GM19239 (cell line): ENCODE measurements at places on chromosomes 7 and 10.

- DNase-seq: no peak
These were observed 115.1 kb downstream of the GALNT11 start for GRCh38 chr7:152140560-152140959.

- no peak for DNase-seq
These were observed 25.0 kb downstream of the ABLIM1 start for GRCh38 chr10:114632869-114633715.

GRCh38 chr10:71483135-71483534, 86.4 kb downstream of the CDH23 start:
- no peak for DNase-seq

DNA sequence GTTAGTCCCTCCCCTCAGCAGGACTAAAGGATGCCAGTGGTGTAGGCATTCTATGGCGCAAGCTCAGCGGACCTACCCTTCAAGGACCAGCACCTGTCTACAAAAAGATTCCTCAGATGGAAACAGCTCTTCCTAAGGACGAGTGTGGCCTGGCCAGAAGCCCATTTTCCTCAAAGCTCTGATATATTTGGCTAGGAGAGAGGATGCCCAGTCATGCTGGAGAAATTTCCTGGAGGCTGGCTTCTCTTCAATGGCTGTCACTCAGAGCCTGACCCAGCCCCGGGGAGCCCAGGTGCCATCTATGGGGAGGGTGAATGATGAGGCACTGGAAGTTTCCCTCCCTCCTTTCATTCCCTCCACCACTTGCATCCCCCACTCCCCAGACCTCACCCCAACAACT, 111.5 kb downstream of the PLXNA4 start:
- DNase-seq: no peak

DNA sequence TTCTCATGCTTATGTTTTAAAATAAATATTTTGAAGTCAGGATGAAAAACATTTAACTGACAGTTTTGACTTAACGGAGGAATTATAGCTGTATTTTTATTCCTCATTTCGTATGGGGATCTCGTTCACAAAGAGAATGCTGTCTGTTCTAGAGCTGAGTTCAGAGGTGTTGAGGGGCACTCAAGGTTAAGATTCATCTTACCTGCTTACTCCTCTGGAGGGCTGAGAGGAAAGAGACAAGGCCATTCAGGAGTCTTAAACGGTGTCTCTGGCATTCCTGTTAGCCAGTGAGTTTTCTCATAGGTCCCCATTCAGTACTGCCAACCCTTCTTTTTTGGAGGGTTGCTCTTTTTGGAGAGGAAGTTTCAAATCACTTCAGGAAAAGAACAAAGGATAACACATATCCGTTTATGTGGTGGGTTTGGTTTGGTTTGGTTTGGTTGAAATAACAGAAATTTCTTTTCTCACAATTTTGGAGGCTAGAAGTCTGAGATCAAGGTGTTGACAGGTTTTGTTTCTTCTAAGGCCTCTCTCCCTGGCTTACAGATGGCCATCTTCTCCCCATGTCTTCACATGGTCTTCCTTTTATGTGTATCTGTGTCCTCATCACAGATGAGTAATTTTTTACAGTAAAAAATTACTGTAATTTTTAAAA, 23.1 kb downstream of the CALHM2 start:
- no peak for DNase-seq

GRCh38 chr10:125550362-125550761, 132.6 kb downstream of the TEX36 start:
- no peak for DNase-seq

DNA sequence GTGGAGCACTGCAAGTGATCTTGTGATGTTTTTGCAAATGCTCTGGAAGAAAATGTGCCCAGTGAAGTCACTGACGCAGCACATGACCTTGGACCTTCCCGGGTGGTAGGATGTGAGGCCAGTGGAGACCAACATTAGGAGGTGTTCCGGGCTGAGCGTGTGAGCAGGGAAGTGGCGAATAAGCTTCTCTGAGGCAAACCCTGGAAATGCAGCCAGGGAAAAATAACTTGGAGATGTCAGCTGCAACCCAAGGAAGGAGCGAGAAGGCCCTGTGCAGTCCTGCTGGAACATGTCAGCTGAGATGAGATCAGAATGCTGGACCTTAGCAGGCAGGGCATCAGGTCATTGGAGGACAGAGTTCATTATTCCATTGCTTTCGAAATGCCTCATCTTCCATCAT, 18.6 kb upstream of the SDK1 start:
- no peak for DNase-seq

DNA sequence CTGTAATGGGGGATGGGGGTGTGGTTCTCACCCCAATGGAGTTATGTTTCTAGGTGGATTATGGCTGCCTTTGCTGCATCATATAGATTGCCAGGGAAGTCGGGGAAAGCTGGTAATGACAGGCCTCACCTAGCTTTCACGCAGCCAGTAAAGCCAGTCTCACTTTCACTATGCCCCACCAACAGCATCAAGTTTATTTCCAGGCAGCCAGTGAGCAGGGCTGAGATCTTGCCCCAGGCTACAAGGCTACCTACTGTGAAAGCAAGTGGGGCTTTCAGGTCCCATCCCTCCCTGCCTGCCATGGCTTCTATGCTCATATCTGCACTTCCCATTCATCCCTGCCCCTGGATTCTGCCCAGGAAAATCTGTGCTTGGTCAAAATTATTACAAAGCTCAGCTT, 61.7 kb upstream of the NXPH1 start:
- DNase-seq: no peak

DNA sequence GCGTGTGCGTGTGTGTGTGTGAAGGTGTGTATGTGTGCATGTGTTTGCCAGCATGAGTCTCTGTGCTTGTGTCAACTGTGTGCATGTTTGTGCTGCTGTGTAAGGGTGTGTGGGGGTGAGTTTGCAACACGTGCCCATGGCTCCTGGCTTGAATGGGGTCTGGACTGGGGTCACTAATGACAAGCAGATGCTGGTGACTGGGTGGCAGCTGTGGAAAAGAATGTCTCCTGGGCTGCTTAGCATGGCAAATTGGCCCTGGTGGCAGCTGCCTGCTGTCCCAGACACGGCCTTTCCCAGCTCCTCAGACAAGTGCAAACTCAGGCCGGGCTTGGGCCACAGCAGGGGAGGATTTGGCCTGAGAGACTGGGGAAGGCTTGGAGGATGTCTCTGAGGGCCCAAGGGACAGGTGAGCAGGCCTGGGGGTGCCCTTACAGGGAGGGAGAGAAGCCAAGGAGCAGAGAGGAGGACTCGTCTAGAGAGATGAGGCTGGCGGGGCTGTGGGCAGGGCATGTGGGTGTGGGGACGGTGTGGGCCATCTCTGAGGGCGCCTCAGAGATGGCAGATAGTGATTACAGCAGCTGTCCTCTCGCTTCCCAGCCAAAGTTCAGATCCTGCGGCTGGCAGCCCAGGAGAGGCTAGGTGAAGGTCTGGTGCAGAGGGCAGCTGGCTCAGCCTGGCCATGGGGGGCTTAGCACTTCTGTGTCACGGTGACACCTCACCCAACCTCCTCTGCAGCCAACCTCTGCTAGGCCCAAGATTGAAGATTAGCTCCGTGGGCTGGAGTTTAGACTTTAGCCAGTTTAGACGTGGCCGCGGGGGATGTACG, 1.5 kb downstream of the AQP1 start:
- DNase-seq: no peak

DNA sequence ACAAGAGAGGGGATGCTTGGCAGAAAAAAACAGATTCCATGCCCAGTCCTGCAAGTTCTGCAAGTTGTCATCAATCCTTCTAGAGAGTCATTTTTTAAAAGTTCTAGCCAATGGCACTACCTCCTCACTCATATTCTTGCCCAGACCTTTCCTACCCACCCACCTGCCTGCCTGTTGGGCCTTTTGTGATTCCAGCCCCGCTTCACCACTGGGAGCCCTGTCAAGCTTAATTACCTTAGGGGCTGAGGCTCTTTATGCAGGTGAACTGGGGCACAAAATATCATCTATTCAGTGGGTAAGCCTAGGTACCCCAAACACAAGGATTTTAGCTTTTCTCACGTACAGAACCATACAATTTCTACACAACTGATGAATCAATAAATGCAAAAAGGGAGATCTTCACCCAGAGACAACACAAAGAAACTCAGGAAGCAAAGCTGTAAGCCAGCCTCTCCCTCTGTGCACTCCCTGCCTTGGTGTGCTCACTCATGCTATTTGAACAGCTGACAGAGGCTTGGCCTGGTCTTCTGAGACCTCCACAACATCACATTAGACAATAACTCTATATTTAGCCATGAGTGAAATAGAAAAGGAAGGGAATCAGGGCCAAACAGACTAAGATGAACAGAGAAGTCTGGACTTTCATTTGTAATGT, 222.6 kb downstream of the HTR7 start:
- no peak for DNase-seq

DNA sequence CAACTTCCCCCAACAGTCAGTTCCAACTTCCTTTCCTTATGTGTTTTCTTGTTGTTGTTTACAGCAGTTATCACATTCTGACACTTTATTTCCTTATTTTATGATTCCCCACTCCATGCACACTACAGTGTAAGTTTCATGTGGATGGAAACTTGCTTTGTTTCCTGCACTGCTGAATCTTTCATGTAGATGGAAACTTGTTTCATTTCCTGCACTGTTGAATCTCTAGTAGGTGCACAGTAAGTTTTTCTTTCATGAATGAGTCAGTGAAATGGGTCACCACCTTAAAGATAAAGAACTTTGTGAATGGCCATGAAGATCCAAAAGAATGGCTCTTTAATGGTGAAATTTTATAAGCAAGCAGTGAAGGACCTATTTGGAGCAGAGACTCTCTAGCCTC, 61.4 kb downstream of the SHOC2 start:
- DNase-seq: no peak

- no peak for DNase-seq
These were observed 140.7 kb upstream of the AGK start for GRCh38 chr7:141410353-141411000.

- no peak for DNase-seq
These were observed 60.6 kb upstream of the LAMB1 start for GRCh38 chr7:108063520-108063933.

GRCh38 chr10:29435809-29436501, 147.1 kb downstream of the LYZL1 start:
- DNase-seq: no peak

DNA sequence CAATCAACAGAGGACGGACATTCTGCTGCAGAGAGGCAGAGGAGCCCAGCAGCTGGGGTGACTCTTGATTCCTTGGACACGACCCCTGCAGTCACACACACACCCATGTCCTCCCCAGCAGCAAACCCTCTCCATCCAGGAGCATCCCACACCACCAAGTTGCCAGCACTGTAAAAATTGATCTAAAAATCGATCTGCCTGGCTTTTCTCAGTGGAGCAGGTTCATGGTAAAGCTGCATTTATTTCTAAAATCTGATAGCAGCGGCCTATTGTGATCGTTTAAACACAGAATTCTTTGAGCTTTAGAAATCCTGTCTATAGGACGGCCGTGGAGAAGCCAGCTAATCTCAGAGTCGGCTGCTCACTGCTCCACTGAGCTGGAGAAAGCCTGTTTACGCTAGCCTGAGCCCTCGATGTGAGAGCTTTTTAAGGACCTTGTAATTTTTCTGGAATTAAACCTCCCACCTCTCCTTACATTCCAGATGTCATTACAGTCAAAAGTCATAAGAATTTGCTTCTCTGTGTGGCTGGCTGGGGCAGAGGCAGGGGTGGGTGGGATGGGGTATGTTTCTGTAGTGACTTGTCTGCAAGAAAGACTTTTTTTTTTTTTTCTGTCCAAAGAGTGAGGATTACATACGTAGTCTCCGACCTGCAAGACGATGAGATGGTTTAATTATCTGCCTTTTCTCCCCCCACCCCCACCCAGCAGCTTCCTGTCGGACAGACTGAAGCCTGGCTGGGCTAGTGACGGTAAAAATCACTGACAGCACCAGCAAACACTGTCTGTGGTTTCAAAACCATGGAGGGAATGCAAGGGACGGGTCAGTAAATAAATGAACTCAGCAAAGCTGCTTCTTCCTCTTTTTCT, 31.6 kb downstream of the TRIM8 start:
- no peak for DNase-seq

DNA sequence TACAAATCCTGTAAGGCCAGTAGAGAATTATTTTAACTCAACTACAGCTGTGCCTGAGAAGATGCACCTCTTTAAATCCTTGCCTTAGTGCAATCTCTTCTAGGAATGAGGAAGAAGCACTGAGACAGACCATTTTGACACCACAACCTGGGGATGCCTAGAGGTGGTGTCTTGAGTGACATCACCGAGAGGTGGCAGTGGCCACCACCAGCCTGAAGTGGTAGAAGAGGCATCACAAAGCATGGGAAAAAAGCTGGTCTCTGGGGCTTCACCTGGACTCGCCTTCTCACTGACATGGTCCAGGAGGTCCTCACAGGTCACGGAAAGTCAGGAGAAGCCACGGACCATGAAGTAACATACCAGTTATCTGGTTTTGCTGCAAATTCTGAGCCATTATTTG, 99.2 kb upstream of the PDLIM1 start:
- no peak for DNase-seq

DNA sequence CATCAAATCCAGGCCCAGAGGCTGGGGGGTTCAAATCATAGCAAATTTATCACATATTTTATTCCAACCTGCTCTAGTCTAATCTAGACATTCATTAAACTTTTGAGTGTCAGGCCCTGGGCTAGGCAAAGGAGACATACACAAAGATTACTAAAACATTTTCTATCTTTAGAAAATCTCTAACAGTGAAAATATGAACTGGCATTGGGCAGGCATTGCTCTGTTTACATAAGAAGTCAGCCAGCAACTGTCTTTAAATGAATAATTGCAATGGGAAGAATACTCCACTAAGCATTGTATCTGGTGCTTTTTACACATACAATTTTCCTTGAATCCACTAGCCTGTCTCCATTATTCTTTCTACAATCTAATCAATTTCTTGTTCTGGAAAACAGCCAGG, 222.5 kb upstream of the LRRN3 start:
- no peak for DNase-seq

GRCh38 chr10:5465976-5466450, 33.4 kb downstream of the CALML5 start:
- DNase-seq: no peak

DNA sequence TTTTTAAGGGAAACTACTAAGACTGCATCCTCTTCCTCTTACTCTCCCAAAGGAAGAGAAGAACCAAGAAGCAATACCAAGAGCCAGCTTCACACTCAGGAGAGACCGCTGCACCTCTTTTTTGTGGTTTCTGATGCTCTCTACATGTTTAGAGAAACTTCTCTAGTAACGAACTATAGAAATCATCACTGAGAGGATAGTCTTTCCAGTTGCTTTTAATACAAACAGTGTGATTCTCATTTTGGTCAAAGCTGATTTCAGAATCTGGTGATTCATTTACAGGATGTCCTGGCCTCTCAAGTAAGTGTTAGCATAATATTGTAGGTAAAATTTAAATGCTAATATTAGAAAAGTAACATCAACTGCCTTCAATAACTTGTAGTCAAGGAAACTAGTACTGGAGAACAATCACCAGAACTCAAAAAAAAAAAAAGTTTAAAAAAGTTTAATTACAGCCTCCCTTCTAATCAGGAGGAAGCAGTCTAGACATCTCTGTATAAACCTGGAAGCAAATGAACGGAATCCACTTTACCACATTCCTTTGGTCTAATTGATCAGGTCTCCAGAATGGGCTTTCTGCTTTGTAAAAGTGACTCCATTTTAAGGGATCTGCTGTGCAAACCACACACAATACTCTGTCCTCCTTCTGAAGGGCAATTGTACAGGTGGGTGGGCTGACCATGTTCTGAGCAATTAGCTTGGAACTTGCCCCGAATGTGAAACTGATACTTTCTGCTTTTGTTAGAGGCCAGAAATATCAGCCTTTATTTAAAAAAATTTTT, 3.0 kb downstream of the LAMB1 start:
- DNase-seq: no peak
